Fibroblast of villous mesenchyme (primary cell): ENCODE measurements at places on chromosomes 2 and 18. TPM values are rescaled to one million over a fixed set of nuclear protein-coding genes. Genes with fewer than 3 reads are reported as not detected.
A peak's percentile ranks its signal among the peaks of the same experiment; 100 is the strongest.

The TM4SF20 gene
- under 0.01 TPM in 1 of 2 replicates, not detected in the other for total RNA-seq

The CELF4 gene
- not detected in 2 replicates for total RNA-seq

The INPP1 gene
- total RNA-seq = 14.2 and 14.5 TPM in 2 replicates

The ACMSD gene
- not detected in 2 replicates for total RNA-seq

The IL36RN gene
- total RNA-seq = not detected in 2 replicates

The TRAPPC12 gene
- 50.1 and 72.8 TPM in 2 replicates for total RNA-seq

The ZRANB3 gene
- total RNA-seq = 4.8 and 9.1 TPM in 2 replicates

The GKN1 gene
- total RNA-seq = under 0.01 and 0.32 TPM in 2 replicates

The REG3A gene
- not detected in 2 replicates for total RNA-seq

The TNFAIP6 gene
- 13.2 and 14.2 TPM in 2 replicates for total RNA-seq

The RAB27B gene
- total RNA-seq = 3.9 and 6.5 TPM in 2 replicates

The OTOS gene
- total RNA-seq = not detected in 2 replicates

The FRZB gene
- 0.32 and 0.43 TPM in 2 replicates for total RNA-seq

The TMEM169 gene
- total RNA-seq = 0.32 and 0.43 TPM in 2 replicates

The MTLN gene
- total RNA-seq = 45.8 and 75.7 TPM in 2 replicates

The RGPD4 gene
- not detected in 2 replicates for total RNA-seq

The CD226 gene
- total RNA-seq = 0.97 and 2.6 TPM in 2 replicates

DNA sequence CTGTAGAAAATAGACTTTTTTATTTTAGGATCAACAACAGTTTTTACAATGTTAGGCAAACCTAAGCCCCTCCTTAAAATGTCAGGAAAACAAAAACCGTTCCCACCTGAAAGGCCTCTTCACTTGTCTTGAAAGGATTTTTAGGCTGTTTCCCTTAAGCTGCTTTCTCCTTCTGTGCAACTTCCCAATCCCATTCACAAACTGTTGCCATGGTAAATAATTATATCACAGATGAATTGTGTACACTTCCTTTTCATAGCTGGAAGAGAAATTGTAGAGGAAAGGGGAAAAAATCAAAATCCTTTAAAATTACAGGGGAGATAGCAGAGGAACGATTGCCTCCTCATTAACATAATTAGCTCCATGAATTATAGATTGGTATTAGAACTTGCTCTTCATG is 1488.0 kb upstream of the CELF4 start:
- no peak for DNase-seq

DNA sequence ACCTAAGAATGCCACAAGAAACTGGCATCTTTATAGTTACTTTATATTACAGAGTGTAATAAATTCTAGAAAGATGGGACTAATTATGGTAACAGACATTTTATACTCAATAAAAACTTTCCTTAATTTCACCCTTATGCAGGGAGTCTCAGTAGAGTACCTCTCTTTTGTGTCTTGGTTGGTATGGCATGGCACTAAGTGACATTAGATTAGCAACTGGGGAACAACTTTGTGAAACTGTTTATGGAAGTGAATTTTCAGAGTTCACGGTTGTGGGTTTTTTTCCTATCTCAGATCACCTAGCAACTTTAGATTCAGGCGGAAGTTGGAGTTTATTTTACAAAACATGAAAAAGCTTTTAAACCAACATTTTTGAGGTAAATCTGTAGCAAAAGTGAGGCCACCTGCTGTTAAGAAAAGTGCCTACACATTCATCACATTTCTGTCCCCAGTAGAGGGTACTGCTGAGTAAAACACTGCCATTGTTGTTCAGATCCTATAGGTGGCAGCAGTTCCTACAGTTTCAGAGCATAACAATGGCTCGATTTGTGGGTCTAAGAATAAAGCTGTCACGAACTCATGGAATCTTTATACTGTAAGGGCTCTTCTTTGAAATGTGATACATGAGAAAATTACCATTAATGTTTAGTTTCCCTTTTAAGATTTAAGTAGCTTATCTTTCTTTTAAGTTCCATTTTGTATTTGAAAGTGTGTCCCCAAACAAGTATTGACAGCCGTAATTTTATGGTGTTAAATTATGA is 117.6 kb downstream of the CAMKMT start:
- DNase-seq = peak; percentile 83

GRCh38 chr2:225090746-225091145 is 48.5 kb upstream of the DOCK10 start:
- DNase-seq = no peak

DNA sequence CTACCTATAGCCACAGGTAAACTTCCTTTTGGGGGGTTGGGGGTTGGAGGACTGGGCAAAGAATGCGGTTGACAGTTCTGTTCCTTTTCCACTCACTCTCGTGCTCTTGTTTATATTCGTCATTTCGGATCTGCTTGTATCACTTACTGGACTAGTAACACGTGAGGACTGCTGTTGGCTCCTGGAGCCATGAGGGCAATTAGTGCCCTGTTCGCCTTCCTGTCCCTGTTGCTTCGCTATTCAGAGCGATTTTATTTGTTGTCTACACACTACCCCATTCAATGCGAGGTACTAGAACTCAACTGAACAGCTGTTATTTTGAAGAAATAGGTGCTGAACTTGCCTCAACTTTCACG is 1.1 kb downstream of the KCNJ3 start:
- no peak for DNase-seq

DNA sequence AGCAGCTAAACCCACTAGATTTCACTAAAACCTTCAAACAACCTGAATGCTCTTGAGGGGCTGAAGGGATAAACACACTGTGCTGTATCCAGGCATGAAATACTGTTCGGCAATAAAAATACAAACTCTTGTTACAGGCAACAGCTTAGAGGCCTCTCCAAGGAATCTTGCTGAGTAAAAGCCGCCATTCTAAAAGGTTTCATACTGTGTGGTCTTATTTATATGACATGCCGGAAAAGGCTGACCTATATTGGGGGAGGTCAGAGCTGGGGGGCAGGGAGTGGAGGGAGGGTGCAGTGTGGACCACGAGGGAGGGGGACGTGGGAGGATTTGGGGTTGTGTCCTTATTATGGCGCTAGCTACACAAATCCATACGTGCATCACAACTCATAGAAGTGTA is 136.2 kb downstream of the MBP start:
- no peak for DNase-seq

DNA sequence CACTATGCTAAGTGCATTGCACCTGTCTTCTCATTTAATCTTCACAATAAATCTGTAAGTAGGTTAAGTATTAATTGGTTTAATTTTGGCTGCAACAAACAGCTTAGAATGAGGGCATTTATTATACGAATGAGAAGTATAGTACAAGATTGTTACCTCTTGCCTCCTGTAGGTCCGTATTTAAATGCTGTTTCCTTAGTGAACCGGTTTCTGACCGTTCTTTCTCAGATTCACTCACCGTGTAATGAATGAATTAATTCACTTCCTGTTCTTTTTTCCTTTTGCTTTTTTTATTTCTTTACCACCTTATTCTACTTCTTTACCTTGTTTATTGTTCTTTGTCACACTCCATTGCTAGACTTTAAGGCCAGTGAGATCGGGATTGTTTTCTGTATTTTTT is 153.8 kb upstream of the RASGRP3 start:
- no peak for DNase-seq

- DNase-seq = no peak
Observed at GRCh38 chr2:30701782-30702181, 105.5 kb downstream of the CAPN13 start.

DNA sequence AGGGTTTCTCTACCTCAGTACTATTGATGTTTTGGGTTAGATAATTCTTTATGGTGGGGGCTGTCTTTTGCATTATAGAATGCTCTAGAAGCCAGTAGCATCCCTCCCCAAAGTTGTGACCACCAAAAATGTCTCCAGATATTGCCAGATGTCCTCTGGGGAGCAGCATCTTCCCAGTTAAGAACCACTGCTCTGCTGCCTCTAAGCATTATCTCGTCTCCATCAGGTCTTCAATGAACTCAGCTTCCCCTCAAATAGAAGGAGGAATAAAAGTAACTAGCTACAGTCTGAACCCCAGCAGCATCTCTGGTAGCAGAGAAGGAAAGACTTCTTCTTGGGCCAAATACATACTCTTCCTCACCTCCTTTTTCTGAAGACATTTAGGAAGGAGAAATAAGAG is 244.1 kb downstream of the AGPS start:
- DNase-seq = no peak

DNA sequence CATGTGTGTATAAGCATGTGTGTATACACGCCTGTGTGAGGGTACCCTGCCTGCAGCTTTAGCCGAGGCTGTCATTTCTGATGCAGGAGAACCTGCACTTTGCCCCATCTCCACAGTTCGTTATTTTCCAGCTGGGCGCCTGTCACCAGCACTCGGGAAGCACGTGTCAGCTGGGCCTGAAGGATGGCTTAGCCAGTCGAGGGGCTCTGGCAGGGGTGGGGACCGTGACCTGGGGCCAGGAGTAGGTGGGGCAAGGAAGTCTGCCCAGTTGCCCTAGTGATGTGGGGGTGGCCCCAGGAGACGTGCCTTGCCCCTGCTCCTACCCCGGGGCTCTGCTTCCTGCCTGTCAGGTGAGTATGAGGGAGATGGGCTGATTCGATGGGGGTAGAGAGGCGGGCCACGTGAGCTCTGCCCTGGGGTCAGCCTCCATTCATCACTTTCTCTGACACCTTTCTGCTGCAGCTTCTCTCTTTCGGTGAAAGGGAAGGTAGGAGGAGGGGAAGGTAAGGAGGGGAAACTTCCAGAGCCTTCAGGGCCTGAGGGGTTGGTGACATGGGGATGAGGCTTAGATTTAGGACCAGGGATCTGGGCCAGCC is 130.6 kb upstream of the SKOR2 start:
- DNase-seq = no peak

DNA sequence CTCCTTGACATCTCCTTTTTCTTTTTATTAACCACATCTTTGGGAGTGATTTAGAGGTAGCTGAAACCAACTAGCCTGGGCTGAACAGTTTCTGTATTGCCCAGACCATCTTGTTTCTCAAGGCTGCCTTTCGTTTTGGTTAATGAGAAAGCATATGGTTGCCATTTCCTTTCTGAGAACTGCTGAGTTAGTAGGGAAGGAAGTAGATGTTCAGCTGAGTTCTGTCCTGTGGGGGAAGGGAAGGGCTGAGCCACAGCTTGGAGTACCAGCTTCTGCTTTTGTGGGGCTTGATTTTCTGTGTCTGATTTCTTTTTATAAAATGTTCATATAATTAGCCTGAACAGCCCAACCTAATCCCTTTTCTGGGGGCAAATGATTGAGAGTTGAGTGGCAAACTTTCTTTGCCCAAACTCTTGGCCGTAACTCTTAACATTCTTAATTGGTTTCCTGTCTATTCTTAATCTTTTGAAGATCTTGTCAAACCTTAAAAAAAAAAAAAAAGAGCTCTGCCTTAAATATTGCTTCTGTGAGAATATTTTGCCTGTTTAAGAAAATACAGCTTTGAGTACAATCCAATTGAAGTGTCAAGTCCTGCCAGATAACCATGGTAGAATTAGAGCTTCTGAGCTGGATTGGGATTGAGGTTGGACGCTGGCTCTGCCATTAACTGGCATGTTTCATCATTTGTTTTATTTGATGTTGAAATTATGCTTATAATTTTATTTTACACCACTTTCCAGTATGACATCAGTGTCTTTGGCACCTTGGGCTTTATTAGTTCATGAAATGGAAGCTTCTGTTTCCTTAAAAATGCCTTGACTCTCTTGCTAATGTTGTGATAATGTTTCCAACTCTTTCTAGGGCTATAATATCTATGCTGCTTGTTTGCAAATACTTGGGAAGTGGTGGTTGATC is 1.9 kb upstream of the NABP1 start:
- DNase-seq = peak; percentile 37

DNA sequence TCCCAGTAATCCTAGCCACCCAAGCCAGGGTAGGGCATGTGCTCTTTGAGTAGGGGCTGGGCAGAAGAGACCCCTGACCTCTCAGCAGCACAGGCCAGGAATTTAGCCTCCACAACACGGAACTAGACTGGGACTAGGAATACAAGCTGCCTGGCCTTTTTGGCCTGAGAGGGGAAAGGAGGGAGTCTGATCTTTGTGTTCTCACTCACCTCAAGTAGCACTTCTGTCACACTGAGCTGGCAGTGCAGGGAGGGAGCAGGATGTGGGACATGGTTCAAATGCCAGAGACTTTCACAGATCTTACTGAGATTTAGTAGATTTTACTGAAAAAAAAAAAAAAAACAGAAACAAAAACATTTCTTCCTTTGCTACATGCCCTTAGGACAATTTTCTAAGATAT is 395.2 kb downstream of the CMPK2 start:
- no peak for DNase-seq

- DNase-seq = no peak
Observed at GRCh38 chr2:61774351-61774750, 79.5 kb downstream of the FAM161A start.

- no peak for DNase-seq
Observed at GRCh38 chr18:60577457-60577856, 204.9 kb upstream of the MC4R start.

GRCh38 chr2:233084488-233084887 is 24.3 kb downstream of the INPP5D start:
- no peak for DNase-seq

- no peak for DNase-seq
Observed at GRCh38 chr2:128370468-128371247, 52.0 kb upstream of the HS6ST1 start.

GRCh38 chr18:24010673-24011072 is 3.9 kb upstream of the TTC39C start:
- no peak for DNase-seq

DNA sequence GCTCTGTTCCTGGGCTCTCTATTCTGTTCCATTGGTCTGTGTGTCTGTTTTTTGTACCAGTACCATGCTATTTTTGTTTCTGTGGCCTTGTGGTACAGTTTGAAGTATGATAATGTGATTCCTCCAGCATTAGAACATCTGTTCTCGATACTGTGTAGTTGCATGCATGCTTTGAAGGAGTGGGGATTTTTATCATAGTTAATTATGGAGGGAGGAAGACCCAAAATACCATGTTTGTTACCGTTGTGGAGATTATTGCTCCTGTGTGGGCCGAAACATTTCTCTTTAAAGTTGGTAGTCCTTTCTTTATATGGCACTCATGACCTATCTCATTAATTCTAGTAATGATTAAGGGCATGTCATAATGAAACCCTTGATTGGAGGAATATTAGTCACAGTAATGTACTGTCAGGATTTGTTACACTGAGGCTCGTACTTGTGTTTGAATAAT is 87.6 kb downstream of the TTC27 start:
- DNase-seq = no peak

- no peak for DNase-seq
Observed at GRCh38 chr18:70232261-70232660, 26.8 kb upstream of the RTTN start.

DNA sequence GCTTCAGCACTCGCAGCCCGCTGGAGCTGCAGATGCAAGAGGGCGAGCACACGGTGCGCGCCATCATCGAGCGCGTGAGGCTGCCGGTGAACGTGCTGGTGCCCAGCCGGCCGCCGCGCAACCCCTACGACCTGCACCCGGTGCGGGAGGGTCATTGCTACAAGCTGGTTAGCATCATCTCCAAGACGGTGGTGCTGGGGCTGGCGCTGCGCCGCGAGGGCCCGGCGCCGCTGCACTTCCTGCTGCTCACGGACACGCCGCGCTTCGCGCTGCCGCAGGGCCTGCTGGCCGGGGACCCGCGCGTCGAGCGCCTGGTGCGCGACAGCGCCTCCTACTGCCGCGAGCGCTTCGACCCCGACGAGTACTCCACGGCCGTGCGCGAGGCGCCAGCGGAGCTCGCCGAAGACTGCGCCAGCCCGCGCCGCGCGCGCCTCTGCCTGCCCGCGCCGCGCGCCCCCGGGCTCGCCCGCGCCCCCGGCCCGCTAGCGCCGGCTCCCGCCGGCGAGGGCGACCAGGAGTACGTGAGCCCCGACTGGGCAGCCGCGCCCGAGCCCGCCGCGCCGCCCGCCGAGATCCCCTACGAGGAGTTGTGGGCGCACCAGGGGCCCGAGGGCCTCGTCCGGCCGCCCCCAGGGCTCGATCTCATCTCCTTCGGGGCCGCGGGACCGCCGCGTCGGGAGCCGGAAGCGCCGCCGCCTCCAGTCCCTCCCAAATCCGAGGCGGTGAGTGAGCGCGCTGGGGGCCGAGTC is 11.8 kb downstream of the GAREM2 start:
- DNase-seq = peak; percentile 86
